Heart left ventricle (tissue), 16 donors: ENCODE measurements at places on chromosomes 3 and 15.

DNA sequence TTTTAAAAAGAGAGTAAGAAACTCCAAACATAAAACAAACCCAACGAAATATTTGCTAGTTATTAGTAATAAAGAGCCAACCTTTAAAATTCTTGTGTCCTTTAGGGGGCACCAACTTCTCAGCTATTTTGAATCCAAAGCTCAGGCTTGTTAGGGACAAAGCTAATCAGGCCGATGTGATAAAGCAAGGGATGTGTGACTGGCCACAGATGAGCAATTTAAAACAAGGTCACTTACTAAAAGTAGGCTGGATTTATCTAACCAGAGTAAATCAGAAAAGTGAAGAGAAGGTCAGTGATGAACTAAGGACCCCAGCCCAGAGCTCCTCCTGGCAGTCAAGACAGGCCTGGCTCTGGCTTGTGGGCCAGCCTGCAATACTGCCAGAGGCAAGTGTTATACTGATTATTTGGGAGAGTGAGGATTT lies 108.5 kb downstream of the CYP19A1 start:
- DNase-seq, result no peak

GRCh38 chr15:73504885-73505284 lies 61.9 kb downstream of the REC114 start:
- no peak for DNase-seq

DNA sequence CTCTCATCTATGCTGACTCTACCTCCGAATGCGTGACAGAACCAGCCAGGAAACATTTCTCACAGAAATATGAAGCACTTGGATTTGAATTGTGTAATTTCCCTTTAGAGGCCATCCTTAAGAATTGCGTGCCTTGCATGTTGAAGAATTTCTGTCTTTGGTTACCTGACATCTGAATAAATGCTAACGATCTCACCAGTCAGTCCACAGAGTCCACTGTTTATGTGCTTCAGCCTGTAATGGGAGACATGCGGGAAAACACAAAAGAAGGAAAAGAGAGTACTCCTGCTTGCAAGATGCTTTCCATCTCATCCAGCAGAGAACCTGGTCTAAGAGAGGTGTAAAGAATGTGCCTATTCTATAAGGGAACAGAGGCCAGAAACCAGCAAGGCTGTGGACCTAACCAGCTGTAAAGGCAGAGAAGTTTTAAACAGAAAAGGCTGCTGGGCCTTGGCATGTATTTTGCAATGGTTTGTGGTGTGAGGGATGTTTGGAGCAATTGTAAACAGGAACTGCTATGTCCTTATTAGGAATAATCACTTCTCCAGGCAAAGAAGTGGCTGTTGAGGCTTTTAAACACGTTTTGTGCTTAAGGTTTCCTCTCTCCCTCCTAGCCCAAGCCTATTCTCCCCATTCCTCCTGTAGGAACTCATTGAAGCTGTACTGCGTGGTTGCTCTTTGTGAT lies 36.4 kb upstream of the BOC start:
- DNase-seq, result no peak

DNA sequence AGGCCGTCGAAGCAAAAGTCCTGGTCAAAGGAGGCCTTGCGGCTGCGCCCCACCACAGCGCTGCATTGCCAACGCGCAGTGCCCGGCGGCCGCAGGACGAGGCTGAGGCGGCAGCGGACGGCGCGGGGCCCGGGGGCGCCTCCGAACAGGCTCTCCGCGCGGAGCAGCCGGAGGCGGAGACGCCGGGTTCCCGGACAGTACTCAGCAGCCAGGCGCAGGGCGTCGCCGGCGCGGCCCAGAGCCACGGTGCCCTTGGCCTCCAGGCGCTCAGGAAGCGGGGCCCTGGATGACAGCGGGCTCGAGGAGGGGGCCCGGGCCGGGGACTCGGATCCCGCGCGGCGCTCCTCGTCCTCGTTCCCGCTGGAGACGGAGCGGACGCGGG lies 1.1 kb downstream of the C2CD4B start:
- DNase-seq, result no peak

DNA sequence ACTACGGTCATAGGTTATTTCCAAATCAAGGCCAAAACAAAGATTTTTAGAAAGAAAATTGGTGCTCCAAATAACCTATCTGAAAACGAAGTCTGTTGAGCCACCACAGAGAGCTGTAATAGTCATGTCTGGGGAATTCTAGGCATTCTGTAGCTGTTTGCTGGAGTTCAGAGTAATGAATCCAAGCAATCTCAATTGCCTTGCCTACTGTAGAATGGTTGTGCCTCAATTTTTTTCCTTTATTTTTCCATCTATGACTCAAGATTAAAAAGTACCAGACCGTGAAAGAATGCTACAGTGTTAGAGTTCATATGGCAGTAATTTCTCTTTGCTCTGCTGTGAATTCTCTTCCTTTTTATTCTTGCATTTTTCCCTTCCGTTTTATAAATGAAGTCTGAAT lies 1007.2 kb upstream of the ALCAM start:
- DNase-seq, result no peak

GRCh38 chr15:50181969-50182218 lies at the start of gene SLC27A2:
SLC27A2 (plus strand) TSS chr15:50182196; CDS start chr15:50182428, 232 bp downstream.
- DNase-seq, result no peak

DNA sequence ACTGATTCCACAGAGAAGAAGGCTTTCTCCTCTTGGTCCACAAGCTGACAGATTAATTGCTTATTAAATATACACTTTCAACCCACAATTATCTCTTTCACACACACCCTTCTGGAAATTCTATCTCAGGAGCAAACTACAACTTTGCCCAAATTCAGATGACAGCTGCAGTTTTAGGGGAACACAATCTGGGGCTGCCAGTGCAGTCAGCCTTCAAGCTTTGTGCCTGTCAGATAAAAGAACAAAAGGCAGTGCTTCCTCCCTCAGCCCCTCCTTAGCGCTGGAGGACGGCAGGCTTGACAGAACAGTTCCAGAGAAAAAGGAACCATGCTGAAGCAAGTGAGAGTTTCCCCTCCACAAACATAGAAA lies 99.6 kb downstream of the TMCC1 start:
- DNase-seq, result peak; percentile 32

- DNase-seq, result no peak
Measured at GRCh38 chr3:71987089-71987735, 202.3 kb upstream of the PROK2 start.

GRCh38 chr3:126112531-126113237 lies 28.8 kb upstream of the SLC41A3 start:
- DNase-seq, result peak; percentile 17

GRCh38 chr3:186519021-186519658 lies 25.0 kb downstream of the CRYGS start:
- DNase-seq, result no peak

DNA sequence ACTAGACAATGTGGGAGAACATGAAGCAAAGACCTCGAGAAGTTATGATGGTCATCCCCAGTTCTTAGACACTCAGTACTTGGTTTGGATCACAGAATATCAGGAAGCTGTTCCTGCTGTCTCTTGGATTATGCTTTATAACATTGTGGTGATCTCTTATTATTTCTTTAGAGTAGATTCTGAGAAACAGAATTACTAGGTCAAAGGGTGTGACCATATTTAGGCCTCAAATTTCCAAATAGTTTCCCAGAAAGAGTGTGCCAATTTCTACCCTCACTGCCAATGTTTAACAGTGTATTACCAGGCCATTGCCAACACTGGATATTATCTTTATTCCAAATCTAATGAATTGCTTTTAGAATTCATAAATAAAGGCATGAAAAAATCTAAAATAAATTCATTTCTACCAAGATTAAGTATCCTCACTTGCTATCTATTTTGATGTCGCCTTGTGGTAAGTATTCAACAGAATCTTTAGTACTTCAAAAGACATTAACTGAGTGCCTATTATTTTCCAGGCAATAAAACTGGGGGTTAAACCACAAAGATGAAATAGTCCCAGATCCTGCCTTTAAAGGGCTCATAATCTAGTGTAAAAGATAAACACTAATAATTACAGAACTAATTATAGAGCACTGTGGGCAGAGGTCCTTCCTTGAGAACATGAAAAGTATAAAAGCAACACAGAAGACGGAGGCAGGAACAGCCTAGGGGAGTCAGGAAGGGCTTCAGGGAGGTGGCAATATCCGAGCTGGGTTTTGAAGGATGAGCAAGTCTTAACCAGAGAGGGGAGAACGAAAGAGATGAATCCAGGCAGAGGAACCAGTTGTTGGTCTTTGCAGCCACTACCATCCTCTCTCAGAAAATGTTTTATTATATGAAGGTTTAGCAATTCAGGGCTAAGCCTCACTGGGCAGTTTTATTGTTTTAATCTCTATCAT lies 86.8 kb downstream of the IGF2BP2 start:
- DNase-seq, result no peak

- DNase-seq, result no peak
Measured at GRCh38 chr3:132595014-132595413, 2.1 kb upstream of the ACKR4 start.

- DNase-seq, result no peak
Measured at GRCh38 chr15:98581715-98582114, 66.6 kb upstream of the IGF1R start.

DNA sequence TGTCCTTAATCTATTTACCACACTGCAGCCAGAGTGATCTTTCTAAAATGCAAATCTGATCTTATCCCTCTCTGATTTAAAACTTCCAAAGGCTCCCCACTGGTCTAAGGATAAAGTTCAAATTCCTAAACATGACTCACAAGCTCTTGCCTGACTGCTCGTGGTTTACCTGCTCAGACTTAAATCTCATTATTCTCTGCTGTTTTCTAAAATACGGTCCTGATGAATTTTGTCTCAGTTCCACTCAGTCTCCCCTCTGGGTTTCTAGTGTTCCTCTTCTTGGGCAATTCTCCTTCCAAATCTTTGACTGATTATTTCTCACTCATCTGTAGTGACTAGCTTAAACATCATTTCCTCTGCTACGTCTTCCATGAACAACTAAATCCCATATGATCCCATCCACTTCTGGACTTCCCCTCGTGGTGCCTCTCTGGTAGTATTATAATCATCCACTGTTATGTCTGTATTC lies 108.3 kb downstream of the P3H2 start:
- DNase-seq, result no peak

- DNase-seq, result no peak
Measured at GRCh38 chr3:44654039-44654438, 5.5 kb downstream of the ZNF35 start.

GRCh38 chr3:8653800-8654408 lies 9.3 kb upstream of the SSUH2 start:
- DNase-seq, result no peak

DNA sequence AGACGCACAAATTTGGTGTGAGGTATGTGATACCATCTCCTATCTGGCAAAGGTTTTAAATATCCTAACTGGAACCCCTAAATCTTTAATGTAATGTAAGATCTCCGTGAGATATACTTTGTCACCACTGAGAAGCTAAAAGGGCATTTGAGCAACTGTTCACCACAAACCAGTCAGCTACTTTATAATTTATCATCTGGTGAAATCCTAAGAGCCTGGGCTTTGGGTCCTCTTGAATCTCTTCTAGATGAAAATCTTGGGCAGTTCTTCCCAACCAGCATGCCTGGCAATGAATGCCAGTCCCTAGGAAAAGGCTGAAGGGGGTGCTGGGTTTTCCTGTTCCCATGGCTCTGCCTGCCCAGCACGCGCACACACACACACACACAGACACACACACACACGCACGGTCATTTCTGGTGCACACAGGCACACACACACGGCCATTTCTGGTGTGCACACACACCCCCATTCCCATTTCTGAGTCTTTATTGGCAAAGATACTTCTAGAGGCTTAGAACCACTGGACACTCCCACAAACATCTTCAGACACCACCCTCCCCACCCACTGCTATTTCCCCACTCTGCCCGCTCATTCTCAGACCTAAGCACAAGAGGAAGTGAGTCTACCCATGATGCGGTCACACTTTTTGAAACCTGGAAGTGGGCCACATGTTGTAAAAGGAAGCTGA lies 72.6 kb downstream of the MYO1E start:
- DNase-seq, result peak; percentile 65

GRCh38 chr3:159380891-159381290 lies 579.0 kb downstream of the MFSD1 start:
- no peak for DNase-seq

GRCh38 chr15:66947471-66947870 lies 117.9 kb upstream of the SMAD3 start:
- DNase-seq, result no peak

DNA sequence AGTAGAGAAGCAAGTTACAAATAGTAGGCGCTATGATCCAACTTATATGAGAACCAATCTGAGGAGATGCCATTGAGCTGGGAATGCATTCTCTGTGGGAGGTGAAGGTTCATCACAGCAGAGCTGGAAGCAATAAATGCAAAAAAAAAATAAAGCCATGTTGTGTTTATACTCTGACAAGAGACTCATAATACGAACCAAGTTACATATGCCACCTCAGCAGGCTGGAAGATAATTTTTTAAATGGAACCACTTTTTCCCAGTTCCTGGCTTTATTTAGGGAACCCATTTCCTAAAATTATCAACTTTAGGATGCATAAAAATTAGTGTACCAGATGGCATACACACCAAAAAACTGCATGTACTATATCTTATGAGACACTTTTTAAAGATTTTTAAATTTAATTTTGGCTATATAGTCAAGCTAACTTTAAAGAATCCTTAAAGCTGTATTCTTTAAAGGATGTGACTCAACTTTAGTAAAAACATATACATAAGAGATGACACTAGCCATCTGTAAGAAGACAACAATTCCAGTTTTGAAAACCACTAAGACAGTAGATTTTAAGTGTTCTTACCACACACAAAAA lies 23.6 kb upstream of the SETMAR start:
- DNase-seq, result no peak

DNA sequence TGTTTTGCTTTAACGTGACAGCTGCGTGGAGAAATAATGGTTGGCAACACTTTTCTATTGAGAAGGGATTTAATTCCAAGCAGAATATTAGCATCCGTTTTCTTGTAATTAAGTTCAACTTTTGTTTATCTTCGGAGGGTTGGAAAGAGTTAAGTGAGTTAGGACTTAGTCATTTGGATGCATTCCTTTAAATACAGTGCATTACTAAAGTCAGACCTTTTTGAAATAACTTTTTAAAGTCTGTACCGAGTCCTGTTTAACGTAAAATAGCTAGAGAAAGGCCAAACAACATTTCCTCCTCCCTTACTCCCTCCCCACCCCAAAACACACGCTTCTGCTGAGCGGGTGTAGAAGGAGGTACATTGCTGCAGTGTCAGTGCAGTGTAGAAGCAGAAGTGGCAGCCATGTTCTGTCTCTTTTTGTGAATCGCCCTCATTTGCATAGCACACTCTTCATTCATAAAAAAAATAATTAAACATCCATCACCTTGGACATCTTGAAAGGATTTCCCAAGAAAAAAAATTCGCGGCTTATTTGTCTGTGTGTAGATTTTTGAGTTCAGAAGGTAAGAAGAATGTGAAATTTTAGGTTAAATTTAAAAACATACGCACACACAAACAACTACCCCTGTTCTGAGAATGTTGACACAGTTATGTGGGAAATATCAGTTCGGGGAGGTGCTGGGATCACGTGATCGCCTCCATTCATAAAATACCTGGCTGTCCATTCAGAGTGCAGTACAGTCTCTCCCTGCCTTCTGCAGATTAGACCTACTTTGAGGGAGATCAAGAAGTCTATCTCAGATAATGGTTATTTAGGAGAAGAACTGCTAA lies 1.6 kb downstream of the SPRED1 start:
- DNase-seq, result peak; percentile 29
